ENCODE measurements at places on chromosomes 5 and 9.

DNA sequence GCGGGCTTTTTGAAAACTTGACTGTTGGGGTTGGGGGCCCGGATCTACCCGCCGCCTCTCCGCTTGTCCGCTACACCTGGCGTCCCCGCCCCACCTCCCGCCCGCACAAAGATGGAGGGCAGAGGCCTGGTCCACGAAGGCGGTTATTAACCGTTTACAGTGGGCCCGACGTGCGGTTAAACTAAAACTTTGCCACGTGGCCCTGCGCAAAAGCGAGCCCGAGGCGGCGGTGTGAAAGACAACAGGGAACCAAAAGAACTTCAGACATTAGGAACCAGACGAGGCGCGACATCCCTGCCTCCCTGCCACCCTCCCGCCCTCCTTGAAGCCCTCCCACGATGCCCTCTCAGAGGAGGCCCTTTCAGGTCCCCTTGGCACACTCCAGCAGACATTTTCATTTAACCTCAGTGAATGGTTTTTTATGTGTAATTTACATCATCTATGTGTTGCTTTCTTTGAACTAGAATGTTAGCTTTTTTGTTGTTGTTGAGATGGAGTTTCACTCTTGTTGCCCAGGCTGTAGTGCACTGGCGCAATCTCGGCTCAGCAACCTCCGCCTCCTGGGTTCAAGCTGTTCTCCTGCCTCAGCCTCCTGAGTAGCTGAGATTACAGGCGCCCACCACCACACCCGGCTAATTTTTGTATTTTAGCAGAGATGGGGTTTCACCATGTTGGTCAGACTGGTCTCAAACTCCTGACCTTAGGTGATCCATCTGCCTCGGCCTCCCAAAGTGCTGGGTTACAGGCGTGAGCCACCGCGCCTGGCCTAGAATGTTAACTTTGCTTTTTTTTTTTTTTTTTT is 999 bp upstream of the HNRNPA0 start:
- DNase-seq, result no peak

GRCh38 chr5:57102905-57103255 is 71.0 kb upstream of the GPBP1 start:
- DNase-seq, result no peak

DNA sequence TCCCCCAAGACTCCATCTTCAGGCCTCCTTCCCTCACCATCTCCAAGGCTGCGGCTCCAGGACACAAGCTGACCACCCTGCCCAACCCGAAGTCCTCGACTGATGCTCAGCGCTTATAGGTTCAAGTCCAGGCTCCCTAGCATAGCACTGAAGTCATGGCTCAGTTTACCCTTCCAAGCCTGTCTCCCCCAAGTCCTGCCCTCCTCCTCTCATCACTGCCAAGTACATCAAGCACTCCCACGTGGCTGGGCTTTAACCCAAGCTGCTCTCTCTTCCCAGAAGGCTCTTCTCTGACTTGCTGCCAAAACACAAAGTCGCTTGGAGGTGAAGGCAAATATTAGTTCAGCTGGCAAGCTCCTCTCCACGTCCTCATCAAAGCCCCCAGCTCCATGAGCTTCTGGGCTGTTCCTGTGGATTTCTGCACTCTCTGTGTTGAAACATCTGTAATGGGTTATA is 22.1 kb upstream of the MARCHF6 start:
- DNase-seq, result no peak

GRCh38 chr9:78074385-78075291 is 43.0 kb upstream of the GNAQ start:
- DNase-seq, result no peak

GRCh38 chr5:39447968-39448367 is 23.2 kb upstream of the DAB2 start:
- no peak for DNase-seq

All from stimulated activated CD4-positive, alpha-beta T cell treated with anti-CD3 and anti-CD28 coated beads, TNF-alpha, amount 100 ng/mL, for 1 hour (primary cell).